ENCODE measurements at places on chromosomes 13 and 19.
A peak's percentile ranks its signal among the peaks of the same experiment; 100 is the strongest.

DNA sequence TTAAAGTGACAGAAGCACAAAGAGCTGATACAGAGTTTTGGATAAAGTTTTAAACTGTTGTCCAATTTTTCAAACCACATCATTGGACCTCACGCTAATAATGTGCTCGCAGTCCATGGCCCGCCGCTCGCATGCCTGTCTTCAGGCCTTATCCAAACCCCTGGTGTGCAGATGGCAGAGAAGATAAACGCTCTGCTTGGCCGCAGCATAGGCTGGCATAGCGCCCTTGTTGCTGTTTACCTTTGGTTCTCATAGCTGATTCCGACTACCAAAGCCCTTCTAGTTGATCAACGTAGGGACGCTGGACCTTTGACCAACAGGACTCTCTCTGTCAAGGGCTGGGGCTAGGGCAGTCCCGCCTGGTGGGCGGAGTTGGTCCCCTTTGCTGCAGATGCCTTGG is 23.5 kb upstream of the QTRT1 start:
- DNase-seq = no peak

DNA sequence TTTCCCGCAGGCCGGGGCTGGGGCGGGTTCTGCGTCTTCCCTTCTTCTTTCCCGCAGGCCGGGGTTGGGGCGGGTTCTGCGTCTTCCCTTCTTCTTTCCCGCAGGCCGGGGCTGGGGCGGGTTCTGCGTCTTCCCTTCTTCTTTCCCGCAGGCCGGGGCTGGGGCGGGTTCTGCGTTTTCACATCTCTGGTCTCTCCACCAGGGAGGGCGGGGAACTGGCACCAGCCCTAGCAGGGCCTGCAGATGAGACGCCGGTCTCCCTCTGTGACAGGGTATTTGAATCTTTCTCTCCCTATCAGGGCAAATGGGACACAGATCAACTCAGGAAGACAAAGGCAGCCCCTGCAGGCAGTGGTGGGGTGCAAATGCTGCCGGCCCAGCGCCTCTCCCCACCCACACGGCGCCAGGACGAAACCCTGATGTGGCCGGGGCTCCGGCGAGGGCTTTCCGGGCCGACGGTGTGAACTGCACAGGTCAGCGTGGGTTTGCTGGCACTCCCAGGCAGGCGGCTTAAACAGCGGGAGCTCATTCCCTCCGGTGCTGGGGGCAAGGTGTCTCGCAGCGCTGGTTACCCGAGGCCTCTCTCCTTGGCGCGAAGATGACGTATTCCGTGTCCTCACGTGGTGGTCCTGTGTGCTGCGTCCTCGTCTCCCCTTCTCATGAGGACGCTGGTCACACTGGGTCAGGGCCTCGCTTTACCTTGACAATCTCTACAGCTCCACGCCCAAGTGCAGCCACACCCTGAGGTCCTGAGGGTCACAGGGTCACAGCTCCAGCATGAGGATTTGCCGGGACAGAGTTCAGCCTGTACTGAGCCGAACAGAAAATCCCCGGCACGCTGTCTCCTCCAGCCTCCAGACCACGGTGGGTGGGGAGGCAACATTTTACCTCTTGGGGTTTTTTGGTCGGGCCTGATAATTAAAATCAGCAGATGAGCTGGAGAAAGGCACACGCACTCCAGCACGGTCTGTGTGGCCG is 717 bp upstream of the C13orf46 start:
- no peak for DNase-seq

DNA sequence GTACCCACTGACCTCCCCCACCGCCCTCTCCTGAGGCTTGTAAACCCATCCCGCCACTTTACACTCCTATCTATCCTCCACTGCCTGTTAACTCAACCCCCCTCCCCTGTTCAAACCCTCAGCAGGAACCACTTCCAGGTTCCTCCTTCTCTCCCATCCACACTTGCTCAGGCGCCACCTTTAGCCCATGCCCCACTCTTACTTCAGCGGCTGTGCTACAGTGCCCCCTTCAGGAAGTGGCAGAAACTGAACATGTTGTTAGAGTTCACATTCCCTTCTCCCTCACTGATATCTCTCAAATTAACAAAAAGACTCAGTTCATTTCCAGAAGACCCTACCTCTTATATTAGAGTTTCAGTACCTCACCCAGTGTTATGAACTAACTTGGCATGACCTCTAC is 49.4 kb downstream of the ZNF91 start:
- DNase-seq = no peak

DNA sequence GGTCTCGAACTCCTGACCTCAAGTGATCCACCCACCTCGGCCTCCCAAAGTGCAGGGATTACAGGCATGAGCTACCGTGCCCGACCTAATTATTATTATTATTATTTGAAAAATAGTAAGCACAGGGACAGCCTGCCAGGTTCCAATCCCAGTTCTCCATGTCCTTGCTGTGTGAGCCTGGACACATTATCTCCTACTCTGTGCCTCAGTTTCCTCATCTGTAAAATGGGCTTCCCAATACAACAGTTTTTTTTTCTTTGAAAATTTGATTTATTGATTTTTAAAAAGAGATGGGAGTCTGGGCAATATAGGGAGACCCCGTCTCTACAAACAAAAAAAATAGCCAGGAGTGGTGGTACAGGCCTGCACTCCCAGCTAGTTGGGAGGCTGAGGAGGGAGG is 3.3 kb downstream of the ZGLP1 start:
- no peak for DNase-seq

DNA sequence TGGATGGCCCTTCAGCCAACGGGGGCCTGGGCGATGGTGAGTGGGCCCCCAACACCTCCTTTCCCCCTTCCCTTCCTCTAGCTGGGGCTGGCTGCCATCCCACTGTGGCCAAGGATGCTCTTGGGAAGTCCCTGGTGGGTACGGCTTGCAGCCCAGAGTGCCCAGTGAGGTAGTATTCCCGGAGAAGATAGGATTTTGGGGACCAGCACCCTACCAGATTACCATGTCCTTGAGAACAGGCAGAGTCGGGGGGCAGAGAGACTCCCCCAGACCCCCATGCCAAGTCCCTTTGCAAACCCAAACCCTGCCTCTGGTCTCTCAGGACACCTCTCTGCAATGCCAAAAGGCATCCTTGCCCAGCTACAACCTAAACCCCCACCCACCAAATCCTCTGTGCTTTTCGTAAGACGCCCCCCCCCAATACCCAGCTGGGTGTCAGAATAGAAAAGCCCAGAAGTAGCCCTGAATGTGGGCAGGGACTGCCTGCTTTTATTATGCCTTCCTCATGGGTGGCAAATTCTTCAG is 1.7 kb downstream of the HIF3A start:
- DNase-seq = no peak

DNA sequence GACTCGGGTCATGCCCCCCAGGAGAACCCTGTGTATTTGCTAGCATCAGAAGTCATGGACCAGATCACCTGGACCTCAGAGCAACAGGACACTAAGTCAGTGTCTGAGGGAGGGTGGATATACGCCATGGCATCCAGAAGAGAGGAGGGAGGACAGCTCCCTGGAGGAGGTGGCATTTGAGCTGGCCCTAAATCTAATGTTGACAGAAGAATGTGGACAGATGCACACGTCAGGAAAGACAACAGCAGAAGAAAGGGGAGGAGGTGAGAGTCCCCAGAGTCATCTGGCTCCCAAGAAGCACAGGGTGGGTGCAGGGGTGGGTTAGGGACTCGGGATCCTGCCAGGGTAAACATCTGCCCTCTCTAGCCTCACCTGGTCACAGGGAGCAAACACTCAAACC is 24.5 kb upstream of the CCNE1 start:
- DNase-seq = no peak

DNA sequence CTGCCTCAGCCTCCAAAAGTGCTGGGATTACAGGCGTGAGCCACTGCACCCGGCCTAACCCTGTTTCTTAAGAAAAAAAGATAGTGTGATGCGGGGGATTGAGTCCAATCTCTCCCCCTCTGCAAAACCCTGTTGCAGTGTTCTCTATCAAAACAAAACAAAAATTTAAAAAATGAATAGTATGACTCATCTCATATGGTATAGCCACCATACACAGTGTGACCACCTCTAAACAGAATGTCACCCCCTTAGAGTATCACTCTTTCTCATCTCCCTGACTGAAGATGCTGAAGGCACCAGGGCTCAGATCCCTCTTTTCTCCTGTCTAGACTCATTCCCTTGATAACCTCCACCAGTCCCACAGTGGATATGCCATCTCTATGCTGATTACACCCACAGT is 6.8 kb upstream of the ERF start:
- DNase-seq = no peak

- DNase-seq = no peak
These were observed 2.6 kb downstream of the GARRE1 start for GRCh38 chr19:34256835-34257558.

DNA sequence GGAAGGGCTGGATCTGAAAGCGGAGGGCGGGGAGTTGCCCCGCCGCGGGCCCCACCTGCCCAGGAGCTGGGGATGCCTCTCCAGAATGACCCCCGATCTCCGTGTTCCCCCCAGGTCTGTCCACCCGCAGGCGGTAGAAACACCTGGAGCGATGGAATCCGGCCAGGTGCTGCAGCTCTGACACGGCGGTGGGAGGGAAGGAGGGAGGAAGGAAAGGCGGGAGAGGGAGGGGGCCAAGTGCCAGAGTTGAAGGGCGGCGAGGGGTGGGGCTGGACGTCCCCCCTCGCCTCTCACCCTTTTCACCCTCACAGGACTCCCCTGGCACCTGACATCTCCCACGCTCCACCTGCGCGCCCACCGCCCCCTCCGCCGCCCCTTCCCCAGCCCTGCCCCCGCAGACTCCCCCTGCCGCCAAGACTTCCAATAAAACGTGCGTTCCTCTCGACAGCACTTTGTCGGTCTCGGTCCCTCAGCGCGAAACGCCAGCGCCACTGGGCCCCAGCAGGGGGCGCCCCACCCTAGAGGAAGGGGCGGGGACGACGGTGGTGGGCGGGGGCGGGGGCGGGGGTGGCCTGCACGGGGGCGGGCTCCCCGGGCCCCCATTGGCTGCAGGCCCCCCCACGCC is 337 bp upstream of the FXYD7 start:
- peak; percentile 40 for DNase-seq

DNA sequence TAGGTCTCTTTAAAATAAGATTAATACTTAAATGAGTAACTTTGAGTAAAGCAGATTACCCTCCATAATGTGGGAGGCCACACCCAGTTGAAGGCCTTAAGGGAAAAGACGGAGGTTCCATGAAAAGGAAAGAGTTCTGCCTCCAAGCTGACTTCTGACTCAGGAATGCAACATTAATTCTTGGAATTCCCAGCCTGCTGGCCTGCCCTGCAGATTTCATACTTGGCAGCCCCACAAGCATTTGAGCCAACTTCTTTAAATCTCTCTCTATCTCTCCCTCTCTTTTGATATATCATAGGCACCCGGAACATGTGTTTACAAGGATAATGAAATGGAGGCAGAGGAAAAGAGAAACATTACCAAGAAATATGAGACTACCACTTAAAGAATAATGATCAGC is 902.3 kb upstream of the MIR17HG start:
- DNase-seq = peak; percentile 94

DNA sequence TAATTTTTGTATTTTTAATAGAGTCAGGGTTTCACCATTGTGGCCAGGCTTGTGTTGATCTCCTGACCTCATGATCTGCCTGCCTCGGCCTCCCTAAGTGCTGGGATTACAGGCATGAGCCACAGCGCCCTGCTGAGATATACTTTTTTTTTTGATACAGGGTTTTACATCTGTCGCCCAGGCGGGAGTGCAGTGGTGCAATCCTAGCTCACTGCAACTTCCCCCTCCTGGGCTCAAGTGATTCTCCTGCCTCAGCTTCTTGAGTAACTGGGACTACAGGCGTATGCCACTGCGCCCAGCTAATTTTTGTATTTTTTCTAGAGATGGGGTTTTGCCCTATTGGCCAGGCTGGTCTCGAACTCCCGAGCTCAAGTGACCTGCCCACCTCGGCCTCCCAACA is 2.0 kb downstream of the COLGALT1 start:
- peak; percentile 63 for DNase-seq

DNA sequence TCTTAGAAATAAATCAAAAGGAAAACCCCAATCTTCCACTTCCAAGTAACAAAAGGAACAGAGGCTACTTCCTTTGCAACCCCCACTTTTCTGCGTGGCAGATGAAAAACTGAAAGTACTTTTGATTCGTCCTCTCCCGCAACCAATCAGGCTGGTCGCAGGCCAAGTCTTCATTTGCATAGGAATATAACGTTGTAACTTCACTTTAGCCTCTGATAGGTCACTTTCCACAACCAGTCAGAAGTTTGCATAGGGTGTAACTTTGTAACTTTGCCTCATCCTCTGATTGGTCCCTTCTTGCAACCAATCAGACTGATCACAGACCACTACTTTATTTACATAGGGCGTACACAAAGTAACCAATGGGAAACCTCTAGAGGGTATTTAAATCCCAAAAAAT is 37.2 kb downstream of the TGDS start:
- DNase-seq = peak; percentile 5

- no peak for DNase-seq
These were observed 1317.9 kb upstream of the SPRY2 start for GRCh38 chr13:81658598-81659370.

DNA sequence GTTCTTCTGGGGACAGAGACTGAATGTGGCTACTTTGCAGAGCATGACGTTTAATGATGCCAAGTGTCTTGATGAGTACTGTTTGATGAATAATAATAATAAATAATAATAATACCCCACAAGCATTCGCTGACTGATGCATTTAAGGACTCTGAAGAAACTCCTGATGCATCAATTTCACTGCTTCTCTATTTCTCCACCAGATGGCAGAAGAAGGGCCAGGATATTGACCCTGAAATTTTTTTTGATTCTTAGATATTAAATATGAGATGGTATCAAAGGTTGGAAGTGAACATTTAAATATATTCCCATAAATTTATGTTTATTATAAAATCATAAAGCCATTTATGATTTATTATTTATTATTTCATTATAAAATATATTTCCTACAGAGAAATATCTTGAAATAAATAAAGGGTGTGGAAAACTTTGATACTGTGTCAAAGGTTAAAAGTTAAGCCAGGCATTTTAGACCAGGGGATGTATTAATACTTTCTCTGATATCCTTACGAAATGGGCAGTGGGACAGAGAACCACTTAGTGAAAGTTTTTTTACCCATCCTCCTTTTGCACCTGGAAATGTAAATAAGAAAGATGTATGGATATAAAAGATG is 170.9 kb downstream of the LACC1 start:
- DNase-seq = peak; percentile 66

- DNase-seq = no peak
These were observed 37.5 kb downstream of the TSSK6 start for GRCh38 chr19:19477705-19478383.

GRCh38 chr13:31477961-31478360 is 261.4 kb upstream of the RXFP2 start:
- peak; percentile 65 for DNase-seq

- peak; percentile 60 for DNase-seq
These were observed 44.7 kb downstream of the TPT1 start for GRCh38 chr13:45296259-45296658.

GRCh38 chr19:5064896-5065295 is 96.0 kb downstream of the KDM4B start:
- DNase-seq = no peak

GRCh38 chr13:112012705-112013085 is 54.3 kb upstream of the SOX1 start:
- DNase-seq = no peak

DNA sequence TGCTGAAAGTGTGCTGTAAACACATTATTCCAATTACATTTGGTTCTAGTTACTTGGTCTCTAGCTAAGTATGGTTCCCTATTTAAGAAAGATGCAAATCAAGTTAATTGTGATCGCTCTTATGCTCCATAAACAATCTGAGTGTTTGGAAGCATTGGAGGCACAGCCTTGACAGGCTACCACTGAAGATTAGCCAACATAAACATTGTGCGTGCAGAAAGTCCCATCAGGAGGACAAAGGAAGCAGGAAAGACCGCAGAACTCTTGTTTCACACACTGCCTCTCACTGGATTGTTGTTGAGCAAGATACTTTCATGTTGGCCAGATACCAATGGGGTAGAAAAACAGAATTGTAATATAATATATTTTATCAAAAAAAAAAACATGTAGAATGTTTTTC is 814.4 kb downstream of the EFNB2 start:
- DNase-seq = peak; percentile 85

Data from choroid plexus epithelial cell (primary cell).